Glutamatergic neuron (in vitro differentiated cells): ENCODE measurements at places on chromosomes 3 and 15.

GRCh38 chr3:139113231-139113992 lies 68.7 kb upstream of the PRR23C start:
- DNase-seq, result no peak

- no peak for DNase-seq
Observed at GRCh38 chr3:43468133-43468532, 153.7 kb downstream of the ANO10 start.

GRCh38 chr3:142019794-142020320 lies 129.5 kb downstream of the TFDP2 start:
- DNase-seq, result no peak

DNA sequence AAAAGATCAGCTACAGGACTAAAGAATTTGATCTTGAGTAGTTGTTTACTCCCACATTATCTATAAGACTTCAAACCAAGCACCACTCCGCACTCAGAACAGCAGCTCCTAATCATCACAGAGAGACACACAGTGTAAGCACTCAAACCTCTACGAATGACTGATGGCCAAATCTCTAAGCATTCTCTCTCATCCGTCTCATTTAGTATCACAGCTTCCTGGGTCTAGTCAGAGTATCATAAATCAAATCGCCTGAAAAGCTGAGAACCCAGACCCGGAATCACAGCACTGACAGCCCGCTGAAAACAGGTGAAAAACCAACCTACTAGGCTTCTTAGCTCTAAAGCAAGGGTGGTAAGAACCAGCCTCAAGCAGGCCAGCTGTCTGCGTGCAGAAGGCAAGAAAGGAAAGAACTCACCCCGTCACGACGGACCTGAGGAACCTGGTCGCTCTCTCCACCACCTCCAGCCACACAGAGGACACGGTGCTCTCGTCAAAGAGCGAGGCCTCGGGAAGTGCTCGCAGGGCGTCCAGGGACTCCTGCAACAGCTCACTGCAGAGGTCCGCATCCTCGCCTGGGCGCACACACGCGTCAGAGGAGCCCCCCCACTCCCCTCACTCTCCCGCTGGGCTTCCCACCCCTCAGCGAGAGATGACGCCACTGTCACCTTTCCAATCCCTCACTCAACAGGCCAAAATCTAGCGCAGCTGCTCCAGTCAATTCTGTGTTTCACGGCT lies 47.9 kb downstream of the HERC2 start:
- DNase-seq, result no peak

GRCh38 chr3:133271539-133271938 lies 128.3 kb upstream of the BFSP2 start:
- DNase-seq, result no peak

DNA sequence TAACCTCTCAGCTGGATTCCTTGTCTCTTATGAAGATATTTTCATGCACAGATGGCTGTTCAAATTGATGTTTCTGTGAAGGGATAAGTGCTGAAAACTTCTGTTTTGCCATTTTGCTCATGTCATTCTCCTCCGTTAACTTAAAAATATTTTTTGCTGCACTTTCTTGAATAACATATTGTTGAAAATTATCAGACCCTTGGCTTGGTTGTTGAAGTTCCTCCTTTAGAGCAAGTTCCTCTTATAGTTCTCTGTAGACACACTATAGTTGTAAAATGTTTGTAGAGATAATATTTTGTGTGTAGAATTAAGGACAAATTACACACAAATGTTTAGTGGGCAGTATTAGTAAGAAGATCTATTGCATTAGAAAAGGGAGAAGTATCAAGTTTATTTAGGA lies 300.4 kb downstream of the SV2B start:
- DNase-seq, result no peak

- DNase-seq, result no peak
Observed at GRCh38 chr3:4751502-4752101, 227.6 kb upstream of the BHLHE40 start.

GRCh38 chr3:189212681-189213080 lies 40.9 kb downstream of the TPRG1 start:
- DNase-seq, result no peak

- DNase-seq, result no peak
Observed at GRCh38 chr3:150036780-150037179, 66.1 kb upstream of the PFN2 start.

- no peak for DNase-seq
Observed at GRCh38 chr3:71074423-71074822, 509.1 kb downstream of the FOXP1 start.

- DNase-seq, result no peak
Observed at GRCh38 chr3:32077260-32078084, 28.9 kb upstream of the GPD1L start.

GRCh38 chr3:1147819-1148218 lies 55.0 kb downstream of the CNTN6 start:
- DNase-seq, result no peak

DNA sequence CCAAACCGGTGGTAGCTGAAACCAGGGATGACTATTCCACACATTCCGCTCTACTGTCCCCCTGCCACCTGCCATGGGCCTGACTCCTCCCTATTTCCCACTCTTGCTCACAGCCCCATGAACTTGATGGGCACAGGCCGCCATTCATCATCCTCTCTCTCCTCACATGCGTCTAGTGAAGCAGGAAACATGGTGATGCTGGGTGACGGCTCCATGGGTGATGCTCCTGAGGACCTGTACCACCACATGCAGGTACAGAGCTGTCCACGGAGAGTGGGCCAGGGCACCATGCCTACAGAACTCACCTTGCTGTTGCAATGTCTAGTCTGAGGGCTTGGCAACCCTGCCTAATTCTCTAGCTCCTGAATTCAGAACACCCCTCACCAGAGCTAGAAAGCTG lies 23.3 kb upstream of the MANF start:
- DNase-seq, result no peak

DNA sequence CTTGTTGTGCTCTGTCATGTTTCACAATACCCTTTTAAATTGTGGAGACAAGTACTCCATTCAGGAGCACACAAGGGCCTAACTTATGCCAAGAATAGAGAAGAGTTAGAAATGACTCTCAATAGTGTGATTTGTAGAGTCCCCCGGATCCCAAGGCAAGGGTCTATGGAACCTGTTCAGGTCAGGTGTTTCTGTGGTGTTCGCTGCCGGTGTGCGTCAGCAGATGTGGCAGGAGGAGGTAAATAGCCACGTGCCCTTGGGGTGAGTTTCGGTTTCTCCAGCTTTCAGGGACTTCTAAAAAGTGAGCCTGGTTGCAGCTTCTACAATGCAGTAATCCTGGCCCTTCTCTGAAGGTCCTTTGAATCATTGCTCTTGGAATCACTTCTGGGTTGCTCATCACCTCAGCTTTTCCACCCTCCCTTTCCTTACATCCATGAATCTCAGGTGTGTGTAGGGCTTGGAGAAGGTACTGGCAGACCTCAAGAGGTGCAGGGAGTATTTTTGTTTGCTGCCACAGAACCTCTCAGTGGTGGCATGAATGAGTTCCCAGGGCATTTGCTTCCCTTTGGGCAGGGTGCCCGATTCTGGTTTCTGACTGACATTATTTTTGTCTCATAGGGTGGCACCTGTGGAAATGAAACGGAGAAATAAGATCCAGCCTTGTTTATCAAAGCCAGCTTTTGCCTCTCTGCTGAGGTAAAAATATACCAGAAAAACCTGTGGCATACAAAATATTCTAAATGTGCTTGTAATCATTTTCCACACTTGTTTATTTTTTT lies 7.3 kb downstream of the ST3GAL6 start:
- DNase-seq, result no peak

- no peak for DNase-seq
Observed at GRCh38 chr3:185087419-185087818, 65.4 kb downstream of the C3orf70 start.

DNA sequence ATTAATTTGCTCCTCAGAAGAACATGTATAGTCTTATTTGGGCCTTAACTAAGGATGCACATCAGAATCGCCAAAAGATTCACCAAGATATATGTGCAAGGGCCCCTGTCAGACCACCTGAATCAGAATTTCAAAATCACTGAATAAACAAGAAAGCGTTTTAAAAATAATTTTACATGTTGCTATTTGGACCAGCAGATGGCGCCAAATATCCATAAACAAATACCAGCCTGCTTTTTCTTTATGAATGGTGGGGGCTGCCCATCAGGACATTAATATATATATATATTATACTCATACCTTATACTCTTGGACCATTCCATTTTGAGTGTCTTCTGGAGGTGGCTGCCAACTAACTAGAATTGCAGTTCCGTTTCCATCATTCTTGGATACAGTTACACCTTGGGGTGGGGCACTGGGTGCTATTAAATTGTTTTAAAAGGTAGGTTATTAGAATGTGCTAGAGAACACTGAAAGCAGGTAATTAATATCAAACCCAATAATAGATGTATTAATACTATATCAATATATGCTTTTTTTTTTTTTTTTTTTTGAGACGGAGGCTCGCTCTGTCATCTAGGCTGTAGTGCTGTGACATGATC lies 1108.3 kb downstream of the ROBO1 start:
- no peak for DNase-seq

- no peak for DNase-seq
Observed at GRCh38 chr3:155736381-155736780, 8.5 kb downstream of the PLCH1 start.

DNA sequence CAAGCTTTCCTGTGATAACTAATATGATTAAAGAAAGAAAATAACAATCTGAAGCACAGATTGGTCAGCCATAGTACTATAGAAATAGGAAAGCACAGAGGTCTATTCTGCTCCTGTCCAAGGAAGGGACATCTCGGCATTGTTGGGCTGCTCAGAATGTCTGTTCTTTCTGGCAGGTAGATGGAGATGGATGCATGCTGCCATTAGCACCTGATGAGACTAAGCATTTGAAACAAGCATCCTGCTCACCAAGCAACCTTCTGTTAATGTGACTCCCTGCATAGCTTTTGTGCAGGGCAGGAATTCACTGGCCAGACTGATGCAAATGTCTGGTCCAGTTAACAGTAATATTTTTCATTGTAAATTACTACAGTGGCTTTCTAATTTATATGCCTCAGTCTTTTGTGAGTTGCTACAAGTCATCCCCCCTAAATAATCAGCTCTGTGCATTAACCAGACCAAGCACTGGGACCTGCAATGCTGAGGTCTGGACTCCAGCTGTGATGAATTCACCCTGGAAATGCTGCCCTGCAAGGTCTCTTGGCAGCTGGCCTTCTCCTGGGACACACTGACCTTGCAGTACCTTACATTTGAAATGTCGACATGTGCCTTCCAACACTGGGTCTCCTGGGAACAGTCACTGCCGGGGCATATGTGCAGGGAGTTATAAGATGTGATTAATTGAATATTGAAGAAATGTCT lies 1123.7 kb downstream of the IGSF11 start:
- DNase-seq, result peak; percentile 44

DNA sequence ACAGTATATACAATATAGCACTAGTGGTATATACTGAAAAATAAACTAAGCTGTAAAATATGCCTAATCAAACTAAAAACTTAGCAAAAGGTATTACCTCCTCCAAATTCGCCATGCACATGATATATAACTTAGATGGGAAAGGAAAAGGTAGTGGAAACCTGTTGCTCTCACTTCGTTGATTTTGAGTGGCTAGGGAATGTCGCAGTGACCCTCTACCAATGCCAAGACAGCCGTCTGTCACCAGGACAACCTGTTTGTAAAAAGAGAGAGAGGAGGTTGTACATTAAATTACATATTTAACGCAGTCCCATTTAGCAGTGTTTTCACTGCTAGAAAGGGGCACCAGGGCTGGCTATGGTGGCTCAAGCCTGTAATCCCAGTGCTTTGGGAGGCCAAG lies 11.3 kb downstream of the INTS14 start:
- DNase-seq, result no peak

DNA sequence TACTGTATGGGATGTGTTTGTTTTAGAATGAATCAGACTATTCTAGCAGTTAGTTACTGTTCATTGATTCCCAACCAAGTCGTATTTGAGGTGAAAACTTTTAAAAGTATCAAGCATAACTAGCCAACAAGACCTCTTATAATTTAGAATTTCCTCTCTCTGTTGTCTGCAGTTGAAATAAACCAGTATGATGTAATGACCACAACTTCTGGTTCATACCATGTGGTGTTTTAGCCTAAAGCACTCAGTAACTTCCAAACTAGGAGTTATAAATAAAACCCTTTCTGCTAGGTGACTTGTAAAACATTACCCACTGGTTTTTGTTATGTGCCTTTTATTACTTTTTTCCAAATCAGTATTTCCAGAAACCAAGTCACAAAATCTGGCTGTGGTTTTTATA lies 19.8 kb upstream of the P2RY12 start:
- DNase-seq, result no peak

DNA sequence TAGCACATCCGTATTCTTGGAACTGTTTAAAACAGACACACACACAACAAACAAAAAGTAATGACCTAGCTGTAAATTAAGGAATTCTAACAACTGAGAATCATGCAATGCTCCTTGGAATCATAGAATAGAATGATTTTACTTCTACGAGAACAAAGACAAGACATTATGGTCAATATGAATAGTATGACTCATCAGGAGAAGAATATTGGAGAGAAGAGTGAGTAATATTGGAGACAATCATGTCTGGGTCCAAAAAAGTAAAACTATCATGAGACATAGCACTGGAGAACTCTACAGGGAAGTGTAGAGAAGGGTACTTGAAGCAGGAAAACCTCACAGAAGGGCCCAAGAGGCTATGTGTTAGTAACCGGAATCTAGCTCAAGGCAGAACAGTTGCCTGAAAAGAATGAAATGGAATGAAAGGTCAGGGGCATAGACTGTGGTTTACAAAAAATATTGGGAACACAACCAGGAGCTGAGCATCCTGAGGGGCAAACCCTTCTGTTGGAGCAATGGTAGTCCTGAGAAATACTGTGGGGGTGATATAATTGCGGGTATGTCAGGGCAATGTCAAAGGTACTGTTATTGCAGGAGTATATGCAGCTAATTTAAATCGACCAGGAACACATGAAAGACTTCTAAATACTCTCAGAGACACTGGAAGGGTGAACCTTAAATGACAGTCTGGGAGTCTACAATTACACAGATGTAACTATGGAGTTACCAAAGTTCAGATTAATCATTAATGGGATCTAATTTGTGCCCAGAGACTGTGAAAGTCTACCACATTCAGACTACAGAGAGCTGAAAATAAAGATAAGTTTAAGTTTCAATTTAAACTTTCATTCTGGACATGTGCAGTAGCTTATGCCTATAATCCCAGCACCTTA lies 201.2 kb downstream of the BCHE start:
- no peak for DNase-seq

DNA sequence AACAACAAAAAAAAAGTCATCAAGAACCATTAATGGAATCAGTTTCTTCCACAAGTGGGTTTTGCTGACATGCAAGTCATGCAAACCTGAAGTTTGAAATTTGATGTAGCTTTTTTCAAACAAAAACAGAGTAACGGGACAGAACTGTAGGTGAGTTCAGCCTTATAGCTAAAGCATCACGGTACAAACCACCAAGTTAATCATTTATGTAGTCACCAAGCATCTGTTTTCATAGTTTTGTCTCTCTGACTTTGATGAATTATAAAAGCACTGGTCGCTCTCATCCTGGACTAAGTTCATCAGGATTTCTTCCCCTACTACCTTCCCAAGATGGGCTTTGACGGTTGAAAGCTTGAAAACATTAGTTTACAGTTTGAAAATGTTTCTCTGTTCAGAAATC lies 117.0 kb upstream of the SAMMSON start:
- DNase-seq, result no peak
